Suprapubic skin (tissue), 4 donors: ENCODE measurements at places on chromosomes 12 and 14. TPM values are rescaled to one million over a fixed set of nuclear protein-coding genes. Genes with fewer than 3 reads are reported as not detected.

GRCh38 chr12:92442782-92443181 is 260.0 kb upstream of the PLEKHG7 start:
- H3K4me1 ChIP-seq, result peaks cover 49% of the 10 kb centered on the region
- H3K27me3 ChIP-seq, result no peaks in the 10 kb centered on the region
- no peak overlapping the region for H3K4me3 ChIP-seq
- H3K36me3 ChIP-seq, result no peaks in the 10 kb centered on the region
- DNase-seq, result no peak

GRCh38 chr14:46490238-46490685 is 161.3 kb downstream of the RPL10L start:
- H3K4me1 ChIP-seq, result no peaks in the 10 kb centered on the region
- H3K36me3 ChIP-seq, result no peaks in the 10 kb centered on the region
- no peaks in the 10 kb centered on the region for H3K27me3 ChIP-seq
- H3K4me3 ChIP-seq, result no peak overlapping the region

DNA sequence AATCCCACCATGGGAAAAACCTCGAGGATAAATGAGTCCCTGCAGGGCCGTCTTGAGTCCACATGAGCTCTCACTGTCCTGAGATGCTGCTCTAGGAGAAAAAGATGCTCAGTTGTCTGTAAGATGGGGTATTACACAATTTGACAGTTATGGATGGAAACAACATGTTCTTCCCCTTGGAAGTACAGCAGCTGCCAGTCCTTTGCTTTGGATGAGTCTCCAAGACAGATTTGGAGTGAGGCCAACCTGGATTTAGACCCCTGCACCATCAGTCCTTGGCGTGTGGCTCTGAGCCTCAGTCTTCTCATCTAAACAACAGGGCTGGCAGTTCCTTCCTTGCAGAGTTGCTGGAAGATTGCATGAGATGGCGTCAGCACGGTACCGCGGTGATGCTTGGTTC is 309.1 kb upstream of the FKBP4 start:
- H3K36me3 ChIP-seq, result no peaks in the 10 kb centered on the region
- no peaks in the 10 kb centered on the region for H3K4me1 ChIP-seq
- no peak for DNase-seq
- H3K27ac ChIP-seq, result no peak overlapping the region
- H3K27me3 ChIP-seq, result no peaks in the 10 kb centered on the region

- no peak for DNase-seq
- H3K36me3 ChIP-seq, result no peaks in the 10 kb centered on the region
- H3K27me3 ChIP-seq, result no peaks in the 10 kb centered on the region
- H3K4me1 ChIP-seq, result no peaks in the 10 kb centered on the region
- H3K4me3 ChIP-seq, result no peak overlapping the region
Measured at GRCh38 chr14:53193193-53193592, 40.1 kb upstream of the DDHD1 start.

DNA sequence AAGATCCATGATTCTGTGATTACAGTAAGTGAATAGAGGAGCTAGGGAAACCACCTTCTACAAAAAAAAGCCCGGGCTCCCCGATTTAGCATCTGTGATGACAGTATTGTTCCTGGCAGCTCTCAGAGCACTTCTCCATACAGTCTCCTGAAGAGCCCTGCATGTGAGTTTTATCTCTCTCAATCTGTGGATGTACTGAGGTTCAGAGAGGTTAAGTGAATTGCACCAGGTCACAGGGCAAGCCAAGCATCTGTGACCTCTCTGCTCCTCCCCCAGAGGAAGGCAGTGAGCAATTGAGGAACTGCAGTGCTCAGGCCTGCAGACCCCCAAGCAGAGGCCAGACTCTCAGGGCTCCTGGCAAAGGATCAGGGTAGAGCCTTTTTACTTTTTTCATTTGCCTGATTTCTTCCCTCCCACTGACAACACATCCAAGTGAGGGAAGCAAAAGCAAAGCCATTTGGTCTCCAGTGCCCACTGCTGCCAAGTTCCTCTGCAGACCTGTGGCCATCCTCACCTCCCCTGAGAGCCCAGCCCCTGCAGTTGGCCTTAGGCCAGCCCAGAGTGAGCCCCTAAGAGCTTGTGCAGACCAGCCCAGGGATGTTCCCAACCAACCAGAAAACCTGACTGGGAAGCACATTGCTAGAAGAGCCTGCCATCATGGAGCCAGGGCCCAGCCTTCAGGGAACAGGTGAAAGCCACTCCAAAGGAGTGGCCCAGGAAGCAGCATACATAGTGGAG is 47.6 kb upstream of the PNMA1 start:
- no peaks in the 10 kb centered on the region for H3K36me3 ChIP-seq
- H3K4me1 ChIP-seq, result peaks cover 88% of the 10 kb centered on the region
- DNase-seq, result no peak
- H3K27ac ChIP-seq, result peak overlapping the region; percentile 100
- H3K27me3 ChIP-seq, result no peaks in the 10 kb centered on the region

- H3K36me3 ChIP-seq, result no peaks in the 10 kb centered on the region
- H3K4me3 ChIP-seq, result no peak overlapping the region
- peaks cover 62% of the 10 kb centered on the region for H3K4me1 ChIP-seq
- H3K27ac ChIP-seq, result no peak overlapping the region
- no peak for DNase-seq
- no peaks in the 10 kb centered on the region for H3K27me3 ChIP-seq
Measured at GRCh38 chr12:116241157-116241759, 36.2 kb downstream of the MED13L start.

DNA sequence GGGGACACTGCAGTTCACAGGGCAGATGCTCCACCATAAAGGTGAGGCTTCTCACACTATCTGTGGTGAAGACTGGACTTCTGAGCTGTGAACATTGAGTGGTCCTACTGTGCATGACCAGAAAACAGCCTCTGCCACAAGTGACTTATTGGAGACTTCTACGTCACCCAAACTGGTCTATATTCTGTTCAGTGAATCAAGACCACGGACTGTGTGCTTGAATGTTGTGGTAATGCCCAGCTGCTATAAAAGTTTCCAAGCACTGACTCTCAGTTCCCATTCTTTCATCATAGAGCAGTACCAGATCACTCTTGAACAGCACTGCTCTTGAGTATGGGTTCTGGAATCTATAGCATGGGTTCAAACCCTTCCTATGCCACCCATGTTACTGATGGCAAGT is 4.8 kb upstream of the PLEK2 start:
- H3K36me3 ChIP-seq, result no peaks in the 10 kb centered on the region
- H3K4me3 ChIP-seq, result no peak overlapping the region
- H3K27me3 ChIP-seq, result peaks cover 4% of the 10 kb centered on the region
- H3K4me1 ChIP-seq, result peaks cover 27% of the 10 kb centered on the region
- H3K27ac ChIP-seq, result no peak overlapping the region

DNA sequence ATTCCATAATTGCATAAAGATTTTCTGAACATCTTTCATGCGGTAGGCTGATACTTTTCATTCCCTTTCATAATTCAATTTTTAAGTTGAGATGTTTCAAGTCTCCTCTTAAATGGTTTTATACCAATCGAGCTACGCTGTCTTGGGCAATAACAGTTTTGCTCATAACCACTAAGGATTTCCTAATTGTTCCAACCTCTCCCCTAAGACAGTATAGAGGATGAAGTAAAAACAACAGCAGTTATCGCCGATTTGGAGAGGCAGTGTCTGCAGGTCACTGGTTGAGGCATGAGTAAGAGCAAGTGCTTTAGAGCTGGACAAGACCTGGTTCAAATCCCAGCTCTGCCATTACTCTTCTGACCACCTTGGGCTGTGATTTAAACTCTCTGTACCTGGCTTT is 6.9 kb upstream of the MED13L start:
- H3K4me3 ChIP-seq, result no peak overlapping the region
- no peaks in the 10 kb centered on the region for H3K27me3 ChIP-seq
- DNase-seq, result no peak
- no peaks in the 10 kb centered on the region for H3K4me1 ChIP-seq
- H3K27ac ChIP-seq, result no peak overlapping the region

DNA sequence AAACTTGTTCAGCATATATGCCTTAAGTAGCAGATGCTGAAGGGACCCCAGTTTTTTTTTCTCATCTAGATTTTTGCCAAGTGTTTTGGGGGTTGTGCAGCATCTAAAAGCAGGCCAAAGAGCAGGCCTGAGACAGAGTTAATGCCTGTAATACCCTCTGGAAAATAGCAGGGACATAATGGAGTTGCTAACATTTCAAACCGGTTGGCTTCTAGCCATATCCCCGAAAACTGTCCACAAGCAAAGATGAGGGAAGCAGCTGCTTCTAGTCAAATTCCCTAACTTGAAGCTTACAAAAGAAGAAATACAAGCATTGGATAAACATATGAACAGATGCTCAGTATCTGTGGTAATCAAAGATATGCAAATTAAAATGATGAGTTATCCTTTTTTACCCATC is 52.1 kb upstream of the AEBP2 start:
- no peak overlapping the region for H3K4me3 ChIP-seq
- H3K27me3 ChIP-seq, result no peaks in the 10 kb centered on the region
- DNase-seq, result peak; percentile 13
- no peaks in the 10 kb centered on the region for H3K36me3 ChIP-seq
- no peak overlapping the region for H3K27ac ChIP-seq

- no peaks in the 10 kb centered on the region for H3K36me3 ChIP-seq
- H3K27me3 ChIP-seq, result no peaks in the 10 kb centered on the region
- peak overlapping the region; percentile 47 for H3K4me3 ChIP-seq
- H3K27ac ChIP-seq, result peak overlapping the region; percentile 99
- peaks cover 86% of the 10 kb centered on the region for H3K4me1 ChIP-seq
Measured at GRCh38 chr12:52151837-52152783, 39.7 kb downstream of the KRT80 start.

DNA sequence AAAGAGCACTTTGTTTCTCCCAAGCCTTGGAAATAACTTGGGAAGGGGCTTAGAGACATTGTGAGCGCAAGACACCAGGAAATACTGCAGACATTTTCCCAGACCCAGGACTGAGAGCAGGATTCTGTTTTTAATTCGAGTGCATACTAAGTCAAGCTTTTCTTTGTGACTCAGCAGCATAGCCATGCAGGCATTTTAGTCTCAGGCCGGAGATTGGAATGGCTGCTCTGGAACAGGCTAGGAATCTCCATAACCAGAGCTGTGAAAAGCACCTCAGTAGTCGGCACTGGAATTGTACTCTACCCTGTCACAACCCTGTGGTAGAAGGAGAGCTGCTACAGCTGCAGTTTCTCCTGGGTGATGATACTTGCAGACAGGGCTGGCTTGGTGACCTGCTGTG is 28.9 kb upstream of the GARIN6 start:
- H3K36me3 ChIP-seq, result no peaks in the 10 kb centered on the region
- H3K4me3 ChIP-seq, result no peak overlapping the region
- H3K27me3 ChIP-seq, result no peaks in the 10 kb centered on the region
- H3K27ac ChIP-seq, result no peak overlapping the region
- DNase-seq, result no peak
- H3K4me1 ChIP-seq, result no peaks in the 10 kb centered on the region

- H3K4me3 ChIP-seq, result no peak overlapping the region
- H3K27ac ChIP-seq, result no peak overlapping the region
Measured at GRCh38 chr14:87630846-87631245, 362.1 kb downstream of the GALC start.

DNA sequence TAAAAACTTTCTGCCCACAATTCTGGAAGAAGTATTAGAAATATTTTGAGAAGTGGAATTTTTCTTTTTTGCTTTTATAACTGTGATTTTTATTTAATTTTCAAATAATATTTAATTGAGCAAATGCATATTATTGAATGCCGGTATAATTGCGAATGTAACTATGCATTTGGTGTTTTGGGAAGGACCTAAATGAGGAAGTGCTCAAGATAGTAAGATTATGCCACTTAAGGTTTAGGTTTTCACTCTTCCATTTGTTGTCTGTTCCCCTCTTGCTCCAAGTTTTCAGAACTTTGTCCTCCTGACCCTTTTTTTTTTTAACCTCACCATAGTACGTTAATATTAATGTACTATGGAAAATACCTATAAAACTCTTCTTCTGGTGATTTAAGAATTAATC is 85.8 kb downstream of the KIAA0586 start:
- DNase-seq, result no peak
- H3K36me3 ChIP-seq, result peaks cover 8% of the 10 kb centered on the region
- no peak overlapping the region for H3K27ac ChIP-seq
- no peaks in the 10 kb centered on the region for H3K27me3 ChIP-seq

GRCh38 chr12:2960996-2961616 is 1.9 kb downstream of the TEAD4 start:
- H3K4me3 ChIP-seq, result peak overlapping the region; percentile 72
- H3K27me3 ChIP-seq, result peaks cover 16% of the 10 kb centered on the region
- H3K4me1 ChIP-seq, result peaks cover 29% of the 10 kb centered on the region
- H3K27ac ChIP-seq, result no peak overlapping the region
- no peaks in the 10 kb centered on the region for H3K36me3 ChIP-seq

TTC9 gene
- total RNA-seq, result 4.1 TPM

RGS6 gene
- total RNA-seq, result 0.93 TPM

NRIP2 gene
- total RNA-seq, result 1.6 TPM

MED13L gene
- total RNA-seq, result 229 TPM

ERP29 gene
- total RNA-seq, result 61.6 TPM

DEPDC4 gene
- not detected for total RNA-seq

WNT1 gene
- total RNA-seq, result not detected

SLC5A8 gene
- total RNA-seq, result 0.38 TPM

SLCO1B1 gene
- total RNA-seq, result not detected

BDKRB2 gene
- 14.4 TPM for total RNA-seq

CLEC4C gene
- not detected for total RNA-seq

LRRC43 gene
- total RNA-seq, result not detected

RHEBL1 gene
- 1.1 TPM for total RNA-seq
